ENCODE measurements at places on chromosomes 1 and 21. TPM values are rescaled to one million over a fixed set of nuclear protein-coding genes. Genes with fewer than 3 reads are reported as not detected.

DNA sequence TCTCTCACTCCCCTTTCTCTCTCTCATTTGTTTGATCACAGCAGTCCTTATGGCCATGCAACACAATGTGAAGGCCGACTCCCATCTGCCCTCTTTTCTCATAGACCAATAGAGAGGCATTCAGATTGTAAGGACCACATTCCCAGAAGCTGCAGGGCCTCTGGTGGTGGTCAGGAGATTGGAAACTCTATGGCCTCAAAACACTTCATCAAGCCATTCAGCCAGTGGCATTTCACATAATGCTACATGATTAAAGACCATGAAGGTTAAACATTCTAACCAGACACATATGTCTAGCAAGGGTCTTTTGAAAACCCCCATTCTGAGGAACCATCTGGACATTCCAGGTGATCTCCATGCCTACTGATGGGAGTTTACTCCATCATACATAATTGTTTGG, 769.5 kb upstream of the CXADR start:
- DNase-seq: no peak

DNA sequence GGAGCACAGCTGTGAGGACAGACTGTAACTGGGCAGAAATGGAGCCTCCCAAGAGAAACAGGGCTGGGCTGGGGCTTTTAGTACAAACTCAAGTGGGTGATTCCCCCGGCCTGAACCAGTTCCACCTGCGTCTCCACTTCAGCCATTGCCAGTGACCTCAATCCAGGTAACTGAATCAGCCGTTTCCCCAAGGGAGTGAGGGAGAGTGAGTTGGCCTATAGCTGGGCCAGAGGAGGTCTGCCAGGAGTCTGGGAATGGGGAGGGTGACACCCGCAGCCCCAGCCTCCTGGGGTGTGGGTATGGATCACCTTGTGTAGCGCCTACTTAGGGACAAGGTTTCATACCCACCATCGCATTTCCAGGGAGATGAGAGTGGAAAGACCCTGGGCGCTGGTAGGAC, 8.5 kb downstream of the SLC26A9 start:
- DNase-seq: no peak

GRCh38 chr1:227449051-227449450, 114.3 kb upstream of the ZNF678 start:
- DNase-seq: no peak

GRCh38 chr21:38468989-38469388, 29.3 kb downstream of the ERG start:
- no peak for DNase-seq

DNA sequence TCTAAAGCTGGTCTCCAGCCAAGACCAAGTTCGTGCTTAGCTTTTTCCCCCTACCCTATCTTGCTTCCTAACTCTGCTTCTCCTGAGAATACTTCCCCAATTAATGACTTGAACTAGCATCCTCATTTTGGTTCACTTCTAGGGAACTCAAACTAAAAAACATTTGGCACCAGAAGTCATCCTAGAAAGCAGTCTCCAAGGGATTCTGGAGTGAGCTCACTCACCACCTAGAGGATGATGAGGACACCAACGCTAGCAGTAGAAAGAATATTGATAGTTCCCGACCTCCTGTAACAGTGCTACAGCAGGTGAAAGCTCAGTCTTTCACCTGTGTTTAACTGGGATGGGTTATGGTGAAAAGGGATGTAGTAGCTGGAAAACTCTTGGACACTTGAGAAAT, 4.7 kb upstream of the PSMB2 start:
- DNase-seq: no peak

DNA sequence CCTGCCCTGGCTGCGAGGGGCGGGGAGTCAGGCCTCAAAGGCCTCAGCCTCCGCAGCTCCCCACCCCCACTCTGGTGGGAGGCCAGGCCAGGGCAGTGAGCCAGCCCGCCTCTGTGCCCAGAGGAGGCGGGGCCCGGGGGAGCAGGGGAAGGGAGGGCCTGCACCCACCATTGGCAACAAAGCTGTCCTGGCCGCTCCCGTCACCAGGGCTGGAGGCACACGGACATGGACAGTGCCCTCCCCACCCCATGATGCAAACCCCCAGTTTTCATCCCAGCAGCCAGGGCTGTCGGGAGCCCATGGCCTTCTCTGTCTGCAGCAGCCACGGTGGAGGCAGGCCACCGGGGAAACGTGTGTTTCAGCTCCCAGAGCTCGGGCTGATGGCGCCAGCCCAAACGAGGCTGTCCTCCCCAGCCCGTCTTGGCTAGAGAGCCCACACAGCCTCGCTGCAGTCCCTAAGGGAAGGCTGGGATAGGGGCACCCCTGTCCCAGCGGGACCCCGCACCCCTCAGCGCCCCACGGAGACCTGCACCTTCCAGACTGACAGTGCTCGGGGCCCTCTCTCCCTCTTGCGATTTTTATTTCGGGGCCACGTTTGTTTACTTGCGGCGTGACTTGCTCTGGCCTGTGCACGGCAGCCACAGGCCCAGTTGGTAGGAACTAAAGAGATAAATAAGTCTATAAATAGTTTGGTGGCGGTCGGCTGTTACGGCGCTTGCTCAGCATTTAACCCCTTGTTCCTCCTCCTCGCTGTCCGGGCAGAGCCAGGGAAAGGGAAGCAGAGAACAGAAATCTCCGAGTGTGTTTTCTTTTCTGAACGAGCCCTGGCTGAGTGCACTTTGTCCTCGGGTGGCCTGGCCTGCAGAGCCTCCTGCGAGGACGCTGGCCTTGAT, 101.8 kb downstream of the PRDM16 start:
- no peak for DNase-seq

DNA sequence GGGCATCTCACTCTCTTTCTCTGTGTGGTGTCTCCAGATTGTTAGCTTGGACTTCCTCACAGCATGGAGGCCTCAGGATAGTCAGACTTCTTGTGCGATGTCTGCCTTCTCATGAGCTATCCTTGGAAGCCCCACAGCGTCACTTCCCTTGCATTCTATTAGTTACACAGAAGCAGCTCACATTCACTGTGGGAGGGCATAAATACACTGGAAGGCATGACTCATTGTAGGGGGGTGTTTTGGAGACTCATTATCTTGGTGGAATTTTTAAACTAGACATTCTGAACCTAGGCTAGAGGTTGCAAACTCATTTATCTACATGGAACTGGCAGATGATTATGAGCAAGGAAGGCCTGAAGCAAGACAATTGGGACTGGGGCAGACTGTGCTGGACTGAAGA, 21.4 kb upstream of the FASLG start:
- no peak for DNase-seq

The TRIM67 gene
- 0.06 TPM for total RNA-seq

The OR14I1 gene
- total RNA-seq: not detected

The TNNI3K gene
- not detected for total RNA-seq

All from omental fat pad (tissue), 4 donors.